ENCODE measurements at places on chromosomes 13 and 19.

GRCh38 chr13:105969761-105970160, 565.7 kb downstream of the EFNB2 start:
- no peak for DNase-seq

DNA sequence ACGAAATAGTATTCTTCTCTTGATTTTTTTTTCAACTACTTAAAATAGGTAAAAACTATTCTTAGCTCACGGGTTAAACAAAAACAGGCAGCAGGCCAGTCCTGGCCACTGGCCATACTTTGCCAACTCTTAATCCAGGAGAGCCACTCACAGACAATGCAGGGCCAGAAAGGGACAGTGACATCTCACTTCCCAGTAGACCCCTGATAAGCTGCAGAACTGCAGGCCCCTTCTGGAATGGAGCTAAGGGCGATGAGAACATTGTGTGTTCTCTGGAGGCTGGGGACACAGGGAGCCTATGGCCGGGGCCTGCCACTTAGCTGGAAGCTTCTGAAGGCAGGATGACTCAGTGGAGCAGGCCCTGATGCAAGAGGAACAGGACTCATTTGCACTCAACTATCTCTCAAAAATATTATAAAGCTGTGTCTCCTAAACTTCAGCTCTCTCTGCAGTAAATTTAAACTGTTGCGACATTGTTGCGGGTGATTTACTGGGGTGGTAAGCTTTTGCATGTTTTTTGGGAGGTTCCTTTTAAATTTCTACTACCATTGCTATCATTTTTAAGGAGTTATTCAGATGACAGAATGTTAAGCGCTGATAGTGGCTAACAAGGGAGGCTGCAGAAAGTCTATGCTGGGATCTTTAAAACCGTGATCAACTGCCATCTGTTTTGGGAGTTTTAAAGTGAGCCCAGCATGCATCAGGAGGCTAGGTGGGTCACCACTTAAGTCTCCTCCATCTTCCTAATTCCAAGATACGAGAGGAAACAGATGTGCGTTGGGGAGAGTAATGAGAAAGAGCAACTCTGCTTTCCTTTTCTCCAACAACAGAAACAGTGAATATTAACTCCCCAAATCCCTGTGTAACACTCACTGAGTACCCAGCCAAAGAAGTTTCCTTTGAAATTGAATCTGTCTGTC, 33.2 kb upstream of the KATNAL1 start:
- peak; percentile 92 for DNase-seq

DNA sequence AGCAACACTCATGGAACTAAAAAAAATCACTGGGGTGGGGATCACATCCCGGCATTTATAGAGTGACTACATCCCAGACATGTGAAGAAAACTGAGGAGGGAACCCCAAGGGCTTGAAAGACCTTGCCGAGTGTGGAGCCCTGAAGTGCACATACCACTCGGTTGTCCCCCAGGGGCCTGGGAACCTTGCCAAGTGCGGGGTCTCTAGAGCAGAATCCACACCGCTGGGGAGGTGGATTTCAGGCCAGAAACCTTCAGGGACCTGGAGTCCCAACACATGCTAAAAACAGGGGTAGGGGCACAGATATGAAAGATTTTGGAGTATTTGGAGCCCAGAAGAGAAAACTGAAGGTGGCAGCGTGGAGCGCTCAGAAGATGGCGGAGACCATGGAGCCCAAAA, 35.2 kb downstream of the ERICH4 start:
- DNase-seq: no peak

DNA sequence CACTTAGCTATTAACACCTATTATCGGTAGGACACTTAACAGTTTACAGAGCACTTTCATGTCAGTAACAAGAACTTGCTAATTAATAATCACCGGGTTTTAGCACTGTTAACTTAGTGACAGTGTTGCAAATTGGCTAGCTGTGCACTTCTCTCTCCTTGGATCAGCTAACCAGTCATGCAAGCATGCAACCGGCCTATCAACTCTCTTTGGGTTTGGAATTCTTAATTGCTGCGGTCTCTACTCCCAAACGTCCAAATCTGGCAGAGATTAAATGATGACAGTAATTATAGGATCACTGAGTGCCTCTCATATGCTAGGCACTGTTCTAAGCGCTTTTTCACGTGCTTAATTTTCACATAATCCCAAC, 1.2 kb downstream of the EPS15L1 start:
- DNase-seq: no peak

DNA sequence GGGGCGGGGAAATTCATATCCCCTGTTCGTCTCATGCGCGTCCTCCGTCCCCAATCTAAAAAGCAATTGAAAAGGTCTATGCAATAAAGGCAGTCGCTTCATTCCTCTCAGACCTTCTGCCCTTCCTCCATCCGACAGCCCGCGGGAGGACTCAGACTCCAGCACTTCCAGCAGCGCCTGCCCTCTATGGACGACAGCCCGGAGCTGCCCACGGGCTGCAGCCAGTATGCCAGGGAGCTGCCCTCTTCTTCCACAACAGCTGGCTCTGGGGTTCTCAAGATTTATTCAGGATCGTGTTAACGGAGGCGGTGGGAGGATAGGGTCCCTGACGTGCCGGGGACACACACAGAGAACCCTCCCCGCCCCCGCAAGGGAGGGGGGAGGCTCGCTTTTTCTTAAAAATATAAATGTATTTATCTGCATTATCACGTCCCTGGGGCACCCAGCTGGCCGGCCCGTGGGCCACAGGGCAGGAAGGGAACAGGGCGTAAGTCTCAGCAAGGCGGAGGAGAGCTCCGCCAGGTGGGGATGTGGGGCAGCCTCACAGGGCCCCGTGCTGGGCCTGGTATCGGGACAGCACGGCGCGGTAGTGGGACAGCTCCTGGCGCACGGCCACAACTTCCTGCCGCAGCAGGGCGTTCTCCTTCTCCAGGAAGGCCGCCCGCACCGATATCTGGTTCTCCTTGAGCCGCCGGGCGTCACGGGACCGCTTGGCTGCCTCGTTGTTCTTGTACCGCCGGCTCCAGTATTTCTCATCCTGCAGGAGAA, 6.7 kb downstream of the DBP start:
- DNase-seq: no peak

- DNase-seq: peak; percentile 77
Measured at GRCh38 chr19:10936661-10937084, 8.1 kb downstream of the TIMM29 start.

GRCh38 chr13:46303742-46304385, 83.2 kb downstream of the RUBCNL start:
- no peak for DNase-seq

GRCh38 chr13:34469196-34469986, 472.7 kb upstream of the NBEA start:
- DNase-seq: no peak

DNA sequence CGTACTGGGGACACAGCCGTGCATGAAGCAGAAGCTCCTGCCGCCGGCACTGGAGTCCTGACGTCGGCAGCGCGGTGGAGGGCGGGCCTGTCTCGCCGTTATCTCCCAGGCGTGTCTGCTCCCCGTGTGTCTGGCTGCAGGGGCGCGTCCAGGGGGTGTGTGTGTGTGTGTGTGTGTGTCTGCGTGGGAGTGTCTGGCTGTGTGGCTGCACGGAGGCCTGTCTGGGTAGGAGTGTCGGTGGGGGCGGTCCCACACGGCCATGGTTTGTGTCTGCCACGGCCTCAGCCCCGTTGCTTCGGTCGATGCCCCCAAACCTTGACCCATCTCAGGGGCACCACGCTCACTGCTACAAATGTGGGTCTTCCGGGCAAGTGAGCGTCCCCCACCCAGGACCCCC, 18.3 kb downstream of the ARID3A start:
- DNase-seq: no peak

DNA sequence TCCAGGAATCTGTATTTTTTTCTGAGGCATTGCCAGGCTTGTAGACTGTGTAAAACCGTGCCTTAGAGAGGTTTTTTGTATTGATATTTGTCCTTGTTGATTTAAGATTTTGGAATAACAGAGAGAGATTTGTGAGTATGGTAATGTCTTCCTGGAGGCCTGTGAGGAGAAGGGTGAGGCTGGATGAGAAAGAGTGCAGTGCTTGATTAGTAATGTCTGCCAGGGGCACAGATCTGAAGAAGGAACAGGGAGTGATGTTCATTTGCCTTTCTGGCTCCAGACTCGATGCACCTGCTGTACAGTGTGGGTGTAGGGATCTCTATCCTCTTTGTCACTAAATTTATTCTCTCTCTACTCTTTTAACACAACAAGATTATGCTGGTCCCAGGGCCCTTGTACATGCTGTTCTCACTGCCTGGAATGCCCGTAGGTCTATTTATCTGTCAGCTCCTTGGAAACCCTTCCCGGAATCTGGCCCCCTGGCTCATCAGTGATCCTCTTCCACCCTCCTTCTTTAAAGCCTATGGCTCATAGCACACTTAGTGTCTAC, 4.2 kb downstream of the FIZ1 start:
- no peak for DNase-seq

DNA sequence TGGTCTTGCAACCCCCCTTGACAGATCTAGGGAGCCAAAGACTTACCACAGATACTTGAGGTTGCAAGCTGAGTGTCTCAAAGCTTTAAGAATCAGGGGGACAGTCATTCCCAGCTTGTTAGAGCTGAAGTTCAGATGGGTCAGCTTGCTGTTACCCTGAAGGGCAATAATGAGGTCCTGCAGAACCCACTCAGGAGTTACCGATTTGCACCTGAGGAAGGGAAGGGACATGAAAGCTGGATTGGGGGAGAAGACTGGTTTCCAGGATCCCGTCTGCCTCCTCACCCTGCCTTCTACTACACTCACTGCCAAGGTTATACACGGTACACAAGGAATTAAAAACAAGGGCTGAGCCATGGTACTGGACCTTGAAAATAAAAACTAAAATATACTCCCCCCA, 24.4 kb downstream of the NLRP13 start:
- DNase-seq: no peak

GRCh38 chr13:112060282-112060830, 6.6 kb upstream of the SOX1 start:
- no peak for DNase-seq

DNA sequence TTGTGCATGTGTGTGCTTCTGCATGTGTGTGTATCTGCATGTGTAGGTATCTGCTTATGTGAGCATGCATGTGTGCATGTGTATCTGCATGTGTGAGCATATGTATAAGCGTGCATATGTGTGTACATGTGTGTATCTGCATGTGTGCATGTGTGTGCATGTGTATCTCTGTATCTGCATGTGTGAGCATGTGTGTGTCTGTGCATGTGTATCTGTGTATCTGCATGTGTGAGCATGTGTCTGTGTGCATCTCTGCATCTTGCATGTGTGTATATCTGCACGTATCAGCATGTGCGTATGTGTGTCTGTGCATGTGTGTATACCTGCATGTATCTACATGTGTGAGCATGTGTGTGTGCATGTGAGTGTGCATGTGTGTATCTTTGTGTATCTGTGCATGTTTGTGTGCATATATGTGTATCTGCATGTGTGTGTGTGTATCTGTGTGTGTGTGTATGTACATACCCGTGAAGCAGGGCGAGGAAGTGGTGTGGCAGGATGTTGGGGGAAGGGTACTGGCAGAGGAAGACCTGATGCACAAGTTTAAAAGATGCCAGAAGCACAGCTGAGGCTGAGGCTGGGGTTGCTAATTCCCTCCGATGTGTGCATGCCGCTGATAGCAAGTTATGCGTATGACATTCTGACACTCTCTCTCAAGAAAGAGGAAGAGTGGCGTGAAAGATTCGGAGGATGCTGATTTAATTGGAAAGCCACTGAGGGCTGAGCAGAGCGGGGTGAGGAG, 64.2 kb downstream of the TEX29 start:
- no peak for DNase-seq

- DNase-seq: no peak
Measured at GRCh38 chr13:62194371-62194770, 778.7 kb upstream of the PCDH20 start.

GRCh38 chr19:35459414-35460082, 11.5 kb downstream of the FFAR2 start:
- DNase-seq: no peak

GRCh38 chr19:32337084-32337808, 8.2 kb upstream of the ZNF507 start:
- DNase-seq: peak; percentile 38

DNA sequence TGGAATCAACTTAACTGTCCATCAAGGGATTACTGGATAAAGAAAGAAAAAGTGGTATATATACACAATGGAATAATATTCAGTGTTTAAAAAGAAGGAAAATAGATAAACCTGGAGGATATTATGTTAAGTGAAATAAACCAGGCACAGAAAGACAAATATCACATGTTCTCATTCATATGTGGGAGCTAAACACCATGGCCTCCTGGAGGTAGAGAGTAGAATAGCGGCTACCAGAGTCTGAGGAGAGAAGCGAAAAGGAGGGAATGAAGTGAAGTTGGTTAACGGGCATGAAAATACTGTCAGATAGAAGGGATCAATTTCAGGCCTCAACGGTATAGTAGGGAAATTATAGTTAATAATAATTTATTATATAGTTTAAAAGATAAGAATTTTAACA, 147.5 kb upstream of the OBI1 start:
- no peak for DNase-seq

GRCh38 chr13:45779901-45780300, 71.7 kb downstream of the SIAH3 start:
- no peak for DNase-seq

- no peak for DNase-seq
Measured at GRCh38 chr13:63843766-63844699, 2428.4 kb upstream of the PCDH20 start.

DNA sequence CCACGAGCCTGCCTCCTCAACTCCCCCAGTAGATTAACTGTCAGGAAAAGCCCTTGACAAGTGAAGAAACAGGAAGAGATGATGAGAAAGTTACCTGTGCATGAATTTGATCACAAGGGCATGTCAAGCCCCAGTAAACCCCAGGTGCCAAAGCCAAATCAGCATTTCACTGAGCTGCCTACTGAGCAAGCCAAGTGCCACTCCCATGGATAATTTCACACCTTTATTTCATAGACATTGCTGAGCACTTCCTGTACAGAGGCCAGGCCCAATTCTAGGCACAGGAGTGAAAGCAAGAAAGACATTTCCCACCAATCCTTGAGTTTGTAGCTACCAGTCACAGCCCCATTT, 2.4 kb downstream of the GADD45GIP1 start:
- DNase-seq: no peak

GRCh38 chr13:48491423-48492095, 41.3 kb downstream of the RCBTB2 start:
- peak; percentile 28 for DNase-seq

GRCh38 chr19:56324436-56324835, 9.8 kb upstream of the ZSCAN5A start:
- no peak for DNase-seq

GRCh38 chr13:20514866-20515265, 10.8 kb downstream of the CRYL1 start:
- DNase-seq: no peak

DNA sequence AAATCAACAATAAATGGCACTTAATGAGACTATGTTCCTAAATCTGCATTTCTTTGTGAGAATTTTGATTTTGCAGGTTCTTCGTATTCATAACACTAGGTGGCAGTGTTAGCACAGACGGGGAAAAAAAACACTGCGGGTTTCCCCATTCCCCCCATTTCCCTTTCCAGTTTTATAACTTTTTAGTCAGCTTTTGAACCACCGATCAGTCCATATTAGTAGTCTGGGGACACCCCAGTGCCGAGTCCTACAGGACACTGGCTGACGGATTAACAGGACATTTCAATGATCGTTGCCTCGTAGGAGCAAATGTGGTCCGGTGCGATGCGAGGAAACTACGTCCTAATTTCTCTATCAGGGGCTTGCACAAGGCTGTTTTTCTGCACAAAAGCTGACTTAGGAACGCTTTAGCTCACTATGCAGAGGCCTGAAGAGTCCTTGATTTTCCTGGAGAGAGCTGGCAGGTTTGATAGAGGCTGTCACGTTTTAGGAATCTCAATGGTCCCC, 234.3 kb downstream of the LMO7 start:
- DNase-seq: peak; percentile 53

- DNase-seq: peak; percentile 71
Measured at GRCh38 chr19:9597027-9597426, 12.7 kb upstream of the ZNF121 start.

- no peak for DNase-seq
Measured at GRCh38 chr13:98866882-98867281, 111.0 kb downstream of the DOCK9 start.
